ENCODE measurements at places on chromosomes 16 and 17. TPM values are rescaled to one million over a fixed set of nuclear protein-coding genes. Genes with fewer than 3 reads are reported as not detected.

GRCh38 chr17:17765359-17766076 lies 71.3 kb downstream of the SREBF1 start:
- peaks cover 11% of the 10 kb centered on the region for H3K4me1 ChIP-seq
- H3K27ac ChIP-seq, result no peak overlapping the region
- no peak overlapping the region for H3K4me3 ChIP-seq
- H3K27me3 ChIP-seq, result no peaks in the 10 kb centered on the region
- H3K36me3 ChIP-seq, result peaks cover 5% of the 10 kb centered on the region

DNA sequence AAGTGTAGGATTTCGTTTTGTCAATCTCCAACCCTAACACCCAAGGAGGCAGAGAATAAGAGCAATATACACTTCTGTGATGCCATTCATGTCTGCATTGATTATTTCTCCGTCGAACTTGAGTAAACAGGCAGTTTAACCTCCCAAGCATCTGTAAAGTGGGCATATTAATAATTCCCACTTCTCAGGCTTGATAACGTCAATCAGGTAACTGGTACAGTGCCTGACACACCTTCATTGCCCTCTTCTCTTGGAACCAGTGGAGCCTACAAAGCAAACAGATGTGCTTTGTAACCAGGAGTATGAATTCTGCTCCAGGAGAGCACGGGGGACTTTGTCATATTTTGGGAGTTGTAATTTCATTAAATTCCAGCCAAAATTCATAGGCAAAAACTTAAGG lies 32.5 kb upstream of the PLCG2 start:
- H3K4me3 ChIP-seq, result peak overlapping the region; percentile 57
- H3K27ac ChIP-seq, result no peak overlapping the region
- H3K36me3 ChIP-seq, result no peaks in the 10 kb centered on the region
- no peak for DNase-seq
- H3K4me1 ChIP-seq, result peaks cover 14% of the 10 kb centered on the region
- H3K27me3 ChIP-seq, result no peaks in the 10 kb centered on the region

DNA sequence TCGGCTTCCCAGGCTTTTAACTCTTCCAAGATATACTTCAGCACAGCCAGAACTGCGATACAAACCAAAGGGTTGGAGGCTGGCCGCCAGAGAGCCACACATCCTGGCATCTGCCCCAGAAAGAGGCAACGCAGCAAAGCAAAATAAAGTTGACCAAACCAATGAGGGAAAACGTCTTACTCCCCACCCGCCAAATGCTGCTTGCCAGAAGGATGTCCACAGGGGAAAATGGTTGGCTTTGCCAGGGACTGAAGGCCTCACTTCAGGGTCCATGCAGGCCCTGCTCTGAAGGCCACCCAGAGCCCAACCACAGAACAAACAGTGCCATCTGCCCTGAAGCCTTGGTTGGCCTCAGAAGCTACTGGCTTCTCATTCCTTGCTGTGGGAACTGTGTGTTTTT lies 15.0 kb downstream of the CACNG1 start:
- no peak for DNase-seq
- no peaks in the 10 kb centered on the region for H3K4me1 ChIP-seq
- no peaks in the 10 kb centered on the region for H3K27me3 ChIP-seq
- H3K27ac ChIP-seq, result no peak overlapping the region

GRCh38 chr17:78725448-78726021 lies 56.5 kb downstream of the CYTH1 start:
- peak overlapping the region; percentile 24 for H3K4me3 ChIP-seq
- DNase-seq, result no peak
- peaks cover 93% of the 10 kb centered on the region for H3K4me1 ChIP-seq
- no peak overlapping the region for H3K27ac ChIP-seq

- DNase-seq, result no peak
- H3K36me3 ChIP-seq, result peaks cover 42% of the 10 kb centered on the region
- no peak overlapping the region for H3K4me3 ChIP-seq
- H3K27me3 ChIP-seq, result no peaks in the 10 kb centered on the region
- no peak overlapping the region for H3K27ac ChIP-seq
- no peaks in the 10 kb centered on the region for H3K4me1 ChIP-seq
These were observed 38.0 kb downstream of the CEP95 start for GRCh38 chr17:64544742-64545141.

- no peak for DNase-seq
- H3K27ac ChIP-seq, result no peak overlapping the region
- H3K27me3 ChIP-seq, result no peaks in the 10 kb centered on the region
- no peaks in the 10 kb centered on the region for H3K36me3 ChIP-seq
These were observed 51.3 kb downstream of the FTO start for GRCh38 chr16:53755026-53755910.

DNA sequence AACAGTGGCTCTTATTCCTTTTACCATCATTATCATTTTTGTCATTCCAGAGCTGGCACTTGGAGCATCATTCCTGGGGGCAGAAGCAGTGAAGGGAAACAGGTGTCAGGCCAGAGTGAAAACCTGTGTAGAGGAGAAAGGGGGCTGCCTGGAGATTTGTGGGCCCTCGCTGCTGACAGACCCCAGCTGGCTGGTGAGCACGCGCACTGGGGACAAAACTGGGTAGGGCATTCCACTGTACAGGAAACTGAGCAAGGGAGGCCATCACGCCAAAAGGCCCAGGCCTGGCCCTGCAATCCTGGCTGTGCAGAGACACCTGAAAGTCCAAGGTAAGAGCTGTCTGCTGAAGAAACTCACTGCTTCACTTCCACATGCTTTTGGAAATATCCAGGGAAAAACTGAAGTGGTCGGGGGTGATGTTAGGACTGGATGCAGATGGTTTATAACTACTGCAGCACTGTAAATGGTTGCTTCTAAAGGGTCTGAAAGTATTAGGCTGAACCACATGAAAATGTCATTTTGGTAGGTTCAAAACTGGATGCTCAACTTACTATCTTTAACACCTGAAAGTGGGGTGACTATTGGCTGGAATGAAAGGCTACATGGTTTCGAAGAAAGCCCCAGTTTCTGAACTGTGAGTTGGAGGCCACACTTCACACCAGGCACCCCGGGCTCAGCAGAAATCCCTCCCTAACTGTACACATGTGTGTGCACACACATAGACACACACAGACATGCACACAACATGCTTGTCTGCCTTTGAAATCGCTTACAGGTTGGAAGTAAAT lies 225.0 kb downstream of the C16orf78 start:
- H3K27ac ChIP-seq, result no peak overlapping the region
- H3K4me3 ChIP-seq, result no peak overlapping the region
- H3K4me1 ChIP-seq, result no peaks in the 10 kb centered on the region
- no peaks in the 10 kb centered on the region for H3K27me3 ChIP-seq

GRCh38 chr16:56360117-56361008 lies 65.0 kb downstream of the AMFR start:
- peaks cover 32% of the 10 kb centered on the region for H3K36me3 ChIP-seq
- no peak overlapping the region for H3K4me3 ChIP-seq
- H3K4me1 ChIP-seq, result peaks cover 13% of the 10 kb centered on the region

DNA sequence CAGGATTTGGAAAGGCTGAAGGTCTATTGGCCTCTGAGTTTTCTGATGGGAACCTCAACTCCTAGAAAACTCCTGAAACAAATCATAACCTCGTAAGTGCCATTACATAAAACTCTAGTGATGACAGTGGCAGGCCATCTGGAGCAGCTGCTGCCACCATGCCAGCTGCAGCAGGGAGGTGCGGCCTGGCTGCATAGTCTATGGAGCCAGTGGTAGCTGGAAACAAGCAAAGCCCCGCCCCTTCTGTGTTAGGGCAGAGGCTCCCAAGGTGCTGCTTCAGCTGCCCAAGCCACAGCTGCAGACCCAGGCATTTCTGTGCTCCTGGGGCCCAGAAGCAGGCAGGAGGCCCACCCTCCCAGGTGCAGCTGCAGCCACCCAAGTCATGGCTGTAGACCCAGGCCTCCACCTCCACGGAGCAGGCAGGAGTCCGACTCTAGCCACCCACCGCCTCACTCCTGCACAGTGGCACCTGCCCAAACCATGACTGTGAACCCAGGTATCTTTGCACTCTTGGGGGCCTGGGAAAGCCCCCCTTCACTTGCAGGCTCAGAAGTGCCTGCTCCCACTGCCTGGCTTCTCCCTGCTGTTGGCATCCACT lies 254.1 kb upstream of the KCNJ16 start:
- H3K4me1 ChIP-seq, result no peaks in the 10 kb centered on the region
- no peak overlapping the region for H3K27ac ChIP-seq
- no peak overlapping the region for H3K4me3 ChIP-seq
- no peaks in the 10 kb centered on the region for H3K36me3 ChIP-seq

- H3K27ac ChIP-seq, result no peak overlapping the region
- DNase-seq, result no peak
- no peaks in the 10 kb centered on the region for H3K27me3 ChIP-seq
- no peaks in the 10 kb centered on the region for H3K4me1 ChIP-seq
- H3K4me3 ChIP-seq, result no peak overlapping the region
These were observed 541.3 kb downstream of the CDH11 start for GRCh38 chr16:64580558-64580957.

GRCh38 chr17:44363613-44364159 lies at the start of gene FAM171A2:
Gene FAM171A2, minus strand, starts transcription at chr17:44363853. Its CDS starts 139 bp downstream, at chr17:44363714.
- H3K36me3 ChIP-seq, result no peaks in the 10 kb centered on the region
- H3K27me3 ChIP-seq, result peaks cover 21% of the 10 kb centered on the region
- peak within 1 kb of the TSS; percentile 54 for H3K4me3 ChIP-seq

GRCh38 chr16:68200088-68200783 lies 35.7 kb downstream of the ESRP2 start:
- no peaks in the 10 kb centered on the region for H3K27me3 ChIP-seq
- H3K36me3 ChIP-seq, result peaks cover 26% of the 10 kb centered on the region
- no peak overlapping the region for H3K27ac ChIP-seq
- H3K4me3 ChIP-seq, result no peak overlapping the region
- DNase-seq, result no peak

GRCh38 chr16:58393138-58393504 lies 850 bp downstream of the GINS3 start:
- H3K27ac ChIP-seq, result peak overlapping the region; percentile 62
- H3K4me3 ChIP-seq, result peak overlapping the region; percentile 100
- no peaks in the 10 kb centered on the region for H3K27me3 ChIP-seq
- peaks cover 12% of the 10 kb centered on the region for H3K4me1 ChIP-seq
- H3K36me3 ChIP-seq, result no peaks in the 10 kb centered on the region

DNA sequence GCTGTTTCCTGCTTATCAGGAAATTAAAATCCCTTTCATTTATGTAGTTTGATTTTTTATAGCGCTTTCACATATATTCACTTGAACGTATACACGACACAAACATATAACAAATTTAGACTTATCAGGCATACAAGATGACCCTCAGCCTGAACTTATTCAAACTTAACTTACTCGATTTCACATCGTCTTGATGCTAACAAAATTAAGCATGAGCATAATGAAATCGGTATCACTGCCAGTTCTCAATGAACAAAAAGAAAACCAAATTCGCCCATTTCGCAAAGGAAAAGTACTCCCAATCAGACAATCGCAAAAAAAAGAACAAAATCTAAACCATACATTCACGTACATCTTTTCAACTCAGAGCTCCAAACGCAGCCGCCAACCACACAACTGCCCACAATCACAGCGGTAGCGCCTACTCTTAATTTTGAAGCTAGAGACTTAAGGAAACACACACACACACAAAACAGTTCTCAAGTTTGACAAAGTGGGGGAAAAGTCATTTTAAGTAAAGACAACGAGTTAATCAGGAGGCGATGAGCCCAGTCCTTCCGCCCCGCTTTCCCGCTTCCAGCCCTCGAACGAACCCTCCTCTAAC lies 1.1 kb downstream of the GJC1 start:
- peaks cover 16% of the 10 kb centered on the region for H3K4me1 ChIP-seq
- H3K4me3 ChIP-seq, result peak overlapping the region; percentile 32
- H3K27me3 ChIP-seq, result peaks cover 35% of the 10 kb centered on the region
- no peak overlapping the region for H3K27ac ChIP-seq
- no peak for DNase-seq
- H3K36me3 ChIP-seq, result no peaks in the 10 kb centered on the region

DNA sequence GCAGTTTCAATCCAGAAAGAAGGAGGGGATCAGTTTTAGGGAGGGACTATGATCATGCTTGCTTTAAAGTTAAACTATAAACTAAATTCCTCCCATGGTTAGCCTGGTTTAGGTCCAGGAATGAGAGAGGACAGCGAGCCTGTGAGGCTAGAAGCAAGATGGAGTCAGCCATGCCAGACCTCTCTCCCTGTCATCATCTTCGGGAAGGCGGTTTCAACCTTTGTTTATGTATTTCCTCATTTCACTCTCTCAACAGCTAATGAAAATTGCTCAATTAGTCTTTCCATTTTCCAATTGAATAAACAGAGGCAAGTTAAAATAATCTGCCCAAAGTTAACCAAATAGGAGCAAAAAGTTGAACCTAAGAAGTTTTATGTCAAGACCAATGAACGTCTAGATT lies 201.5 kb downstream of the KCNJ2 start:
- no peaks in the 10 kb centered on the region for H3K36me3 ChIP-seq
- H3K4me1 ChIP-seq, result no peaks in the 10 kb centered on the region
- no peak overlapping the region for H3K4me3 ChIP-seq

DNA sequence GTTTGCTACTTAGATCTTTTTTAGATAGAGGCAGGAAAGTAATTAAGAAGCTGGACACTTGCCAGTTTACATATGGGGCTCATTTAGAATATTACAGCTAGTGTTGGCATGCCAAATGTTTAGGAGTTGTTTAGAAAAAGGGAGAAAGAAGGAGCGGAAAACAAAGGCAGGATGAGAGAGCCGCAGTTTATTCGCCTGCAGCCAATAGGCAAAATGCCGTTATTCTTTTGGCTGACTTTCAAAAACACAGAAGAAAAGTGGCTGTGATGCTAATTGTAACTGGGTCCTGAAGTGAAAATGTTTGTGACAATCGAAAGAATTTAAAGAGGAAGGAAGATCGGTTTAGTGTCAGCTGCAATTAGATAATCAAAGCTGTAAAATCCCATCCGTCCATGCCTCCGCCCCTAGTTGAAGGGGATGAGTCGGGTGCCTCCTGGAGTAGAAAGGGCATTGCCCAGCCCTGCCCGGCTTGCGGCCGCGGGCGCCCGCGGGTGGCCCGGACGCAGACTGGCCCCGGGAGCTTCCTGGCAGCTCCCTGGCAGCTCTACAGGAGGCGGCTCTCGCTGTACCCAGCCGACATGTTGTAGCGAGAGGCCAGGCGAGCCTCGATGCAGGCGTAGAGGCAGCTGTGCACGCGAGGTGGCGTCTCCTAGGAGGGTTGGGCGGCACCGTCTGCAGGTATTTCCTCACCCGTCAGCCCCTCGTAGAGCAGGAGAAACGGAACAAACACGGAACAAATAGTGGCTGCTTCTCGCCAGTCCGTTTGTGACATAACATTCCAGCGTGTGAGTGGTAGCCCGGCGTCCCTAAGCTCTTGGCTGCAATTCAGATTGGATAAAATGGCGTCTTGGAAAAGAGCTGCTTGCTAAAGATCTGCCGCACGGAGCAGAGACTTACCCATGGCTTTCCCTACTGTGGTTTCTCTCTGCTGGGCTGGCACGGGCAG lies 82.2 kb downstream of the TNRC6C start:
- H3K27ac ChIP-seq, result peak overlapping the region; percentile 26
- peak overlapping the region; percentile 47 for H3K4me3 ChIP-seq
- H3K4me1 ChIP-seq, result peaks cover 15% of the 10 kb centered on the region
- peaks cover 31% of the 10 kb centered on the region for H3K36me3 ChIP-seq

- H3K36me3 ChIP-seq, result peaks cover 14% of the 10 kb centered on the region
- no peak overlapping the region for H3K27ac ChIP-seq
- peaks cover 17% of the 10 kb centered on the region for H3K4me1 ChIP-seq
- DNase-seq, result no peak
- no peak overlapping the region for H3K4me3 ChIP-seq
These were observed 173.3 kb upstream of the CACNG5 start for GRCh38 chr17:66661411-66662256.

Gene CTF1
- 0.20 TPM for total RNA-seq

Gene FLYWCH1
- total RNA-seq, result 84.8 TPM

Gene POLR3K
- total RNA-seq, result 4.1 TPM

Gene NPEPPS
- 77.3 TPM for total RNA-seq

Measured in CD4-positive, alpha-beta T cell (primary cell).